Stimulated activated CD4-positive, alpha-beta T cell treated with anti-CD3 and anti-CD28 coated beads, Interleukin-1b, Interleukin-23, amount 100 ng/mL, for 24 hours (primary cell): ENCODE measurements at places on chromosomes 12 and 14.

DNA sequence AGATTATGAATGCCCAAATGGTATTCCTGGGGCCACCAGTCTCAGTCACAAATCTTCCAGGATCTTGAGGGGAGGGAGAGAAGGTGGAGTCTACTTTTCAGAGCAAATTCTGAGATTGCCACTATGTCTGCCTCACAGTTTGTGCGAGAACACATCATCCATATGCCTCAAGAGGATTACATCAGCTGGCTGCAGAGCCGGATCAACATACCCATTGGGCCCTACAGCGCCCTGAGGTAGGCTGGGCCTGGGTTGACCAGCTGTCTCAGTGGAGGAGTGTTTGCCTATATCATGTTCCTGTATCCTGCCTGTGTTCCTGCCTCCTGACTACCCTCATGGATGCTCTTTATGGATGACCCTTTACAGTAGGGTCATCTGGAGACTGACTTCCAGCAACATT lies 53.1 kb upstream of the TMEM233 start:
- DNase-seq: no peak

DNA sequence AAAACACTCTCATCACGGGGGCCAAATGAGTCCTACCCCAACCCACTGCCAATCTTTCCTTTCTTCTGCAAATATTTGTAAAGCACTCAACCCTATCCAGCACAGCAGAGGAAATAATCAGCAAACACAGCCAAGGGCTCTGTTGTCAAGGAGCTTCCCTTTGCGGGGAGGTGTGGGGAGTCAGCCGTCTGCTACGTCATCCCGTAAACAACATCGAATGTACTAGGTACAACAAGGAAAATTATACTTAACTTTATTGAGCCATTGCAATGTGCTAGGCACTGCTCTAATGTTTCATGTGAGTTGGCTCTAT lies 22.8 kb downstream of the TMEM63C start:
- DNase-seq: no peak

DNA sequence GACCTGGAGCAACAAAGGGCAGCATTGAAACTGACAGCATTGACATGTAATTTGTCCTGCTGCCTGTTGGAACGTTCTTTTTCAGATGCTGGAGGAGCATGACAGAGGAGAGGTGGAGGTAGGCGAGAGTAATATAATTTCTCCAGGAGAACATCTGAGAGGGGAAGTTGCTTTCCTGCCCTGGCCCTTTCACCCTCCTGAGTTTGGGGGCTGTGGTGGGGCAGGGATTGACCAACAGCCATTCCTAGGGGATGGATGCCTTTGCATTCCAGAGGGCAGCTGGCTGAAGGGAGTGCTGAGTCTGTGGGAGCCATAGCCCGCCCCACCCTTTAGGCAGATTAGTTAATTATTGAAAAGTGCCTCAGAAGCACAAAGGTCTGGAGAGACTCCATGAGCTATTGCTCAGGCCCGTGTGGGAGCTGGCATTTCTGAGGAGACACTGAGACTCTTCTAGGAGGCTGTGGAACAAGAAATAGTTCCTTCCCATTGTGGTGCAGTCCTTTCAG lies 73.5 kb downstream of the ARF6 start:
- DNase-seq: no peak

DNA sequence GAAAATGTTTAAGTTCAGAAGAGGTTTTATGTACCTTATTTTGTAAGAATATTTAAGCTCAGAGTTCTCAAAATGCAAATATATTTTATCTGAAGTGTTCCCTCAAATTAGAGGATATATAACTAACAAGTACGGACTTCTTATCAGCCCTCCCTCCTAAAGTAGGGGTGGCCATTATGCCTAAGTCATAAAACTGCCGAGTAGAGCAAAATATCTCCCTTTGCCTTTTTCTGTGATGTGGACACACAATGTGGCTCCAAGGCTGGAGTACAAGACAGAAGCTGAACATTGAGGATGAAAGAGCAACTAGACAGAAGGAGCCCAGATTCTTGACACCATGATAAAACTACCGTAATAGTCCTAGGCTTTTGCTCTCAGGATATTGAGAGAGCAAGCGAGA lies 120.9 kb downstream of the MED13L start:
- DNase-seq: no peak

DNA sequence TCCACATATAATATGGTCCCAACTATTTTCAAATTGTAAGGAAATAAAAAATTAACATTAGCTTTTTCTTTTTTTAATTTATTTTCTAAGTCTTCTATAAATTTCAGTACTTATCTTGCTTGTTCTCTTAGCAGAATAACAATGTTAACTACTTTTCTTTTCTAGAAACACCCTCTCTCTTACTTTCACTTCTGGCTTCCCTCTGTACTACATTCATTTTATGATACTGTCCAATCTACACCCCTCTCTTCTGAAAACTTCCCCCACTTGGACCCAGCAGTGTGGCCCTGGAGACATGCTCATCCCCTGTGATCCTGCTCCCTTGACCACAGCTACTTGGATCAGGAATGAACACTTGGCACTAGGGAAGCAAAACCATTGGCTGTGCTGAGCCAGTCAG lies 15.7 kb downstream of the SGPP1 start:
- no peak for DNase-seq

DNA sequence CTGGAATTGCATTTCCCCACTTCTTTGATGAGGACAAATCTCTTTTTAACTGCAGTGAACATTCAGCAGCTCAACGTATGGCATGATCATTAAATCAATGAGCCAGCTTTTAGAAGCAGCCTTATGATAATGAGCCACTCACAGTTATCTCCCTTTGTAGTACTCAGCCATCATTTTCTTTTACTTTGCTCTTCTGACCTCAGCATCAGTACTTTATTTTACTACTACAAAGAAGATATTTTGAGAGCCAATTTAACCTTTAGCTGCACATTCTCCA lies 250.0 kb upstream of the CLEC14A start:
- no peak for DNase-seq

DNA sequence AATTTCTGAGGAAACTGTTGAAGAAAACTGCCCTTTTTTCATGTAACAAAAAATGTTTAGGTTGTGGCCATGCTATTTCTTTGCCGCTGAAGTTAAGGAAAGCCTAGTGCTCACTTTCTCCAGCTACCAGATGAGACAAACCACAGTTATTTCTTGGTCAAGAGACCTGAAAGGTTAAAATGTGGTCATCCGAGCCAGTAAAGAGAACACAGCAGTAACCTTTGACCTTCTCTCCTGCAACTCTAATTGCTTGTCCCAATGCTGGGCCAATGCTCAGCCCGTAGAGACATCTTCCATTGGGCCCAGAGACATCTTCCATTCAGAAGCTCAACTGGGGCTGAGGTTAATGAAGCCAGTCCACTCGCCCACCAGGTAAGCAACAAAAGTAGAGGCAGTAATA lies 109.8 kb upstream of the CPSF6 start:
- no peak for DNase-seq

DNA sequence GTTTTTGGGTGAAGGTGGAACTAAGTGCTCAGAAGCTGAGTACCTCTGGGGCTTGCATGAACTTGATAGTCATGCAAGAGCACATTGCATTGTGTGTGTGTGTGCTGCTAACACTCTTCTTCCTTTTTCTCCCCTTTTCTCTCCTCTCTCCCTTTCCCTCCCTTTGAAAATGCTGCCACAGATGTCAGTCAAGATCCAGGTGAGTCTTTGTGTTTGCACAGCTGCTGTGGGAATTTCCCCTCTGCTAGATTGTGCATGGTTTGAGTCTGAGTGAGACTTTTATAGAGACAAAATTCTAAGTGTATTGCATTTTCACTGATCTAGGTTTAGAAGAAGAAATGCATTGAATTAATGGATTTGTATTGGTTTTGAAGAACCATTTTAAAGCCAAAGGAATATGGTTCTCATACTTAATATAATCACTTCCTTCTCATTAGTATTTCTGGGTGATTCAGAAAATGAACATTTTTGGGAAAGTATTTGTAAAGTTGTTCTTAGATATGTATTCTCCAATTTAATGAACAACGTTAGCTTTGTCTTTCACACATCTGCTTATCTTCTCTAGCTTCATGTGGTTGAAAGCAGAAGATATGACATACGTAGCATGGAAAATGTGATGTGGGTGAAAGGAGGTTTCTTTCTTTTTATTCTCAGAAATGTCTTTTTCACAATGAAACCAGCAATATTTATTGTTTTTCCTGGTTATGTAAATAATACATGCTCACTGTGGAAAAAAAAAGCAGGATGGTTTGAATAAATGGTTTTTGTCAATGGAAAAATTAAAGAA lies 108.5 kb downstream of the NRXN3 start:
- DNase-seq: no peak

GRCh38 chr12:107310621-107311020 lies 217.3 kb upstream of the CRY1 start:
- no peak for DNase-seq

- DNase-seq: no peak
Measured at GRCh38 chr12:123131291-123131832, 19.5 kb downstream of the PITPNM2 start.

DNA sequence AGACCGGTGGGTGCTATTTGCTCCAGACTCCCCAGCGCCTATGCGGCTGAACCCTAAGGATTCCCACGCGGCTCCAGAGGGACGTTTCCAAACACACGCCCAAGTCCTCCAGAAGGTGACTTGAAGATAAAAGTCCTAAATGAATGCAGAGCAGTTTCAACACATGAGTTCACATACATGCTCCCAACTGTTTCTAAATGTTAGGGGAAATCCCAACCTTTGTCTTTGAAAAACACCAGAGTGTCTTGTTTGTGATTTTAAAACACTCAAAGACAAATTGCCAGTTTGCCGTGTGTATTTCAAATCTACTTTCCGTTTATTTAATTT lies 252.9 kb upstream of the SFSWAP start:
- DNase-seq: no peak

- no peak for DNase-seq
Measured at GRCh38 chr12:67774983-67775587, 126.5 kb downstream of the DYRK2 start.

GRCh38 chr14:103529383-103530365 lies 678 bp downstream of the TRMT61A start:
- DNase-seq: no peak

- no peak for DNase-seq
Measured at GRCh38 chr12:127179176-127179575, 1087.8 kb upstream of the TMEM132C start.

- DNase-seq: no peak
Measured at GRCh38 chr12:34406996-34407300, 384.7 kb downstream of the ALG10 start.

DNA sequence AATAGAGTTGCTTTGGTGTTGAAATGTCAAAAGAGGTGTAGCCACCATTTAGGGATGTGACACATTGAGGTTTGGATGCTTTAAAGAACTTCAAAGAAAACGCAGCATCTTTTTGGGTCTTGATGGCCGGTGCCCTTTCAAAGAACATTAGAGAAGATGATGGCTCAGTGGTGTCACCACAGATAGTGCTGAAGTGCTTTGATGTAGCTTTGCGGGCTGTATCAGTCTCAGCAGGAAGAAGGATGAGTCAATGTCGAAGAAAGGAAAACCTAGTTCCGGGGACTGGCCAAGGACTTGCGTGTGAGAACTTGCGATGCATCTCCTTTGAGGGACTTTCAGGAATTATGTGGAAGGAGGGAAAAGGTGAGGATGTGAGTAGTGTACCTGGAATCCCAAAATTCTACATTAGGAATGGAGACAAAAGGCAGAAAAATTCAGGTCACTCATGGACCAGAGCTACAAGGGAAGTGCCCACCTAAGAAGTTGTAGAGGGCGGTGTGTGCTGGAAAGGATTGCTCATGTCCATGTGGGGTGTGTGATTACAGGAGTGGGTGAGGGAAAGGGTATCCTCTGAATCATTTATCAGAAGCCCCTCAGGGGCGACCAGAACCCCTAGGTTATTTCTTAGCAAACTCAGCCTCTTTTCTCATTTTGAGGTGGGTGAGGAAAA lies 39.7 kb upstream of the GZMB start:
- peak; percentile 56 for DNase-seq

- no peak for DNase-seq
Measured at GRCh38 chr14:67137744-67138371, 51.4 kb upstream of the GARIN2 start.

GRCh38 chr14:103686831-103687485 lies 28.3 kb downstream of the XRCC3 start:
- DNase-seq: no peak

DNA sequence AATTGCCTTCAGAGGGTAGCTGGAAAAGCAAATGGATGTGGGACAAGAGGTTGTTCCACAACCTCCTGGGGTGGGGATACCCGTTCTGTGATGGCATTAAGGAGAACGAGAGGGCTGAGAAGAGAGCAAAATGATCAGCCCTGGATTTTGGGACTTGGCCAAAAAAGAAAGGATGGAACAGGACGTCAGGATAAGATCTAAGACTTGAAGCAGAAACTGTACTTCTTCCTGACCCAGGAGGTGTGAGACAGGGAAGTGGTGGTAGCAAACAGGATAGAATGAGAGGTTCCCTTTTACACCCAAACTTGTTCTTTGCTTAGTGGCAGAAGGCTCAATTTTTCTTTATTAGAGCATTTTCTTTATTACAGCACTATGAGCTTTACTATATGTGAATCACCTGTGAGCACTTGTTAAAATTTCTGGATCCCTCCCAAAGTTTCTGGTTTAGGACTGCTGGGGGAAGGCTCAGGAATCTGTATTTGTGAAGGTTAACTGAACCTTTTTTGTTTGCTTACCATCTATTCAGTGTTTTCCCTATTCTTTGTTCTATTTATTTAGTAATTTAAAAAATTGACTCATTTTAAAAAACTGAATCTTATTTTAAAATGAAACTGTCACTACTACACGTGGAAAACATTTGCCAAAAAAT lies 59.2 kb downstream of the ERC1 start:
- no peak for DNase-seq

GRCh38 chr14:36986407-36986806 lies 186.0 kb downstream of the SLC25A21 start:
- no peak for DNase-seq

DNA sequence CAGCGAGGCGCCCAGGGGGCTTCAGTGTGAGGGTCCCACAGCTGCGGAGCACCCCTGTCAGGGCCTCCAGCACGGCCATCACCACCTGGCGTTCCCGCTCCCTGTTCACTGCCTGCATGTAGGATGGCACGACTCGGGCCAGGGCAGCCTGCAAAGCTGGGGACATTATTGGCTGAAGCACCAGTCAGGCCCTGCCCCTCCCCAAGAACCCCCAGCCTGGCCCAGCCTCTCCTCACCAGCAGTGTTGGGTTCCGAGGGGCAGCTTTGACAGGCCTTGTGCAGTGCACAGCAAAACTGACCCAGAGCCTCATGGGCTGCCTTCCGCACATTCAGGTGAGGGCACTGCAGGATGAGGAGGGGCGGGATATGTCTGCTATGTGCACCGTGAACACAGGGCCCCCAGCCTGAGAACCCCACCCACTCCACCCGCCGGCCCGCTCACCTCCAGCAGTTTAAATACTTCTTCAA lies 5.6 kb downstream of the IPO4 start:
- no peak for DNase-seq

- no peak for DNase-seq
Measured at GRCh38 chr12:1435456-1435855, 158.9 kb downstream of the FBXL14 start.

DNA sequence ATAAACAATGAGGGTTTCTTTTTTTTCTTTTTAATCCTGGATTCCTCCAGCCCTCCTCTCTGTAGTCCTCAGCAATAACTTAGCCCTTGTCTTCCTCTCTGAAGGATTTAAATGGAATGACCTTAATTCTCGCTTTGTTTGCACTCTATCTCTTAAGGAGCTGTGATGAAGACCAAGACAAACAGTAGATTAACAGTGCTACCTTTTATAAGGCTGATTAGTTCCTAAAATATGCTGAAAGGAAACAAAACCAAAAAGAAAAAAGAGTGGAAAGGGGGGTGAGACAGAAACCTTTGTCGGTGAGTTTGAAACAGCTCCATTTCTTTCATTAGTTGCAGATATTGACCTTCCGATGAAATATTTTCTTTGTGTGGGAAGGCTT lies 38.7 kb upstream of the PTCSC3 start:
- DNase-seq: no peak

GRCh38 chr12:112710414-112710813 lies 81.1 kb upstream of the RPH3A start:
- DNase-seq: no peak
